ENCODE measurements at places on chromosomes 6 and 20.

DNA sequence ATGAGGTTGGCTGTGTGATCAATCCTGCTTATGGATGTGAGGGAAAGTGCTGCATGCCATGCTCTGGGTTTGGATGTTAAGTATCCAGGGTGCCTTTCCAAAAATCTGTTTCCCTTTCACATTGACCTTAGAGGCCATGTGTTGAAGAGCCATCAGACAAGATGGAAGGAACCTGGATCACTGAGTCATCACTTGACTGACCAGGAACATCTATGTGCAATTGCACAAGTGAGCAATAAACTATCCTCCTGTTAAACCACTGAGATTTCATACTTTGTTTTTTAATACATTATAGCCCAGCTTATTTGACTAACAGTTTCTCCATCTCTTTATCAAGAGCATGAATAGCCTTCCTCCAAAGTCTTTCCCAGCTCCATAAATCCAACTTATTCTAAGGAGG lies 17.8 kb upstream of the TMEM14A start:
- no peak for DNase-seq

GRCh38 chr6:108728826-108729225 lies 119.4 kb upstream of the ARMC2 start:
- DNase-seq: no peak

- no peak for DNase-seq
These were observed 670.5 kb upstream of the IMPG1 start for GRCh38 chr6:76742919-76743318.

- DNase-seq: no peak
These were observed 7.2 kb upstream of the LCA5 start for GRCh38 chr6:79544299-79544927.
